Stimulated activated CD8-positive, alpha-beta memory T cell treated with anti-CD3 and anti-CD28 coated beads, Interleukin-15, amount 100 ng/mL, for 48 hours (primary cell): ENCODE measurements at places on chromosomes 3 and 15.

DNA sequence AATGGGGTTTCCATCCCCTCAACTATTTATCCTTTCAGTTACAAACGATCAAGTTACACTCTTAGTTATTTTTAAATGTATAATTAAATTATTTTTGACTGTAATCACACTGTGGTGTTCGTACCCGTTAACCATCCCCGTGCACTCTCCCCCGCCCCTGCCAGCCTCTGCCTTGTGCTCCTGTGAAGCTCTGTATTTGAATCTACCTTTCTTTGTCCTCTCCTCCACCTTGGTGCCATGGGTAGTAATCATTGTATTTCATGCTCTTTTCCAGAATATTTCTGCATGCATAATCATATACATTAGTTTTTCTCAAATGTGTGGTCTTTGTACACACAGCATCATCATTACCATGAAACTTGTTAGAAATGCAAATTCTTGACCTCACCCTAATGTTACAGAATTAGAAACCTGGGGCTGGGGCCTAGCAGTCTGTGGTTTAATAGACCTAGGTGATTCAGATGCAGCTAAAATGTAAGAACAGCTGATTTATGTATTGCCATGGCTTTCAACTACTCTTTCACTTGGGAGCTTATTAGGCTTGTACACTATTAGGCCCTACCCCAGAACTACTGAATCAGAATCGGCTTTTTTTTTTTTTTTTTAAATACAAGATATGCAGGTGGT, 91.5 kb downstream of the STT3B start:
- no peak for DNase-seq

- no peak for DNase-seq
Measured at GRCh38 chr3:42747581-42747980, 25.5 kb downstream of the CCDC13 start.

- DNase-seq: no peak
Measured at GRCh38 chr3:57164217-57164656, 916 bp downstream of the IL17RD start.

- DNase-seq: no peak
Measured at GRCh38 chr15:37359101-37359892, 258.9 kb upstream of the MEIS2 start.

GRCh38 chr3:88626456-88627120, 476.8 kb downstream of the C3orf38 start:
- DNase-seq: no peak

GRCh38 chr15:25665913-25666312, 197.2 kb downstream of the ATP10A start:
- DNase-seq: no peak

DNA sequence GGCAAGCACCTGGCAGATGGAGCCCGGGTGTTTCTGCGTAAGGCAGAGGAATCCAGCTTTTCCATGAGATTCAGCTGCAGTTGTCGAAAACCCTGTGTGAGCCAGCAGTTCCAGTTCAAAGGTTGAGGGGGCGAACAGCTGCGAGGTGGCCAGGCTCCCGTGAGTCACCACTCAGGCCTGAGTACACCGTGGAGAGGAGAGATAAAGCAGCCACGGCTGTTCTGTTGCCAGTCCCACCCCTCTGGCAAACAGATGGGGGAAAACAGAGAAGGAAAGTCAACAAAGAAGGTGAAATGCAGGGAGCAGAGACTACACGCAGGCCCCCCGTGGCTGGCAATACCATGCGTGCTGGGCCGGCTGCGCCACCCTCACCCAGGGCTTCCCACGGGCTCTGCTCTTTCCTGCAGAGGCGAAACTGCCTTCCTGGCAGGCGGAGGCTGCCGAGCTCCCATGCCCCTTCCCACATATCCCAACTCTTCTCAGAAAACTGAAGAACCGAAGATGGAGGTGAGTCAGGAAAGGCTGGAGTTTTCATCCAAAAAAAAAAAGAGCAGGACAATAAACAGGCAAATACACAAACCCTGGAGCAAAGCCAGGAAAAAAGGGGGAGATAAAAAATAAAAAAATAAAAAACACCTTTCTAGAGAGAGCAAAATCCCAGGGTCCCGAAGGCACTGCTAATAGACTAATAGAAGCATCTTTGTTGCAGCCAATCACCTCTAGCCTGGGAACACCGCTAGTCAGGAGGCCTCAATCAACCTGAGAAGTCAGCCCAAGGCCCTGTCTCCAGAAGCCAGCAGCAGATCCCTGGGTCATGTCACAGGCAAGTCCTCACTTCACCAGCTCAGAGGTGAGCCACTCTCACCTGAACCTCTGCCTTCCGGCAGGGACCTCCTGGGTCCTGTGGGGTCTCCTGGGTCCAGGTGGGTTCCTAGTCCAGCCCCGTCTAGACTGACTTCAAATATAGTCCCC, 37.7 kb downstream of the FAM174B start:
- no peak for DNase-seq

GRCh38 chr15:100553468-100553867, 24.7 kb upstream of the CERS3 start:
- no peak for DNase-seq

- no peak for DNase-seq
Measured at GRCh38 chr3:20074226-20075063, 34.2 kb downstream of the KAT2B start.

GRCh38 chr15:51617886-51618285, 4.7 kb downstream of the DMXL2 start:
- no peak for DNase-seq

DNA sequence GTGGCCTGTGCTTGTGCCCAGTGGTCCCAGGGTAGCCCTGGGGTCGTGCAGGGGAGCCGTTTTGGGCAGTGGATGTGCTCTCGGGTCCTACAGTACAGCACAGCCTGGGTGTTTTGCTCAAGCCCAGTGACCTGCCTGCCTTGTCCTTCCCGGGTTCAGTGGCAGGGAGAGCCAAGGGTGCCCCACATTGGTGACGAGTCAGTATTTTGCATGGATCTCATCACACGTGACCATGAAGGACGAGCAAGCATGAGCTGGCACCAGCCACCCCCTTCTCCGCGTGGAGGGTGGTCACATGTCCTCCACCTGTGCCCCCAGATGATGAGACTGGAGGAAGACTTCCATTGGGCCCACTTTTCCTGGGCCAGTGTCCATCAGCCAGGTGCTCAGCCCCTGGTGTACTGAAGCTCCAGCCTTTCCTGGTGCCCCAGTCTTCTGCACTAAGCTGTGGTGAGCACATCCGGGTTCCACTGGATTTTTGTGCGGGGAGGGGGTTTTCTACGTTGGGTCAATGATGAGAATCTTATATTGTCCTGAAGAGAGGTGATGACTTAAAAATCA, 197.5 kb downstream of the UBE3A start:
- DNase-seq: no peak

DNA sequence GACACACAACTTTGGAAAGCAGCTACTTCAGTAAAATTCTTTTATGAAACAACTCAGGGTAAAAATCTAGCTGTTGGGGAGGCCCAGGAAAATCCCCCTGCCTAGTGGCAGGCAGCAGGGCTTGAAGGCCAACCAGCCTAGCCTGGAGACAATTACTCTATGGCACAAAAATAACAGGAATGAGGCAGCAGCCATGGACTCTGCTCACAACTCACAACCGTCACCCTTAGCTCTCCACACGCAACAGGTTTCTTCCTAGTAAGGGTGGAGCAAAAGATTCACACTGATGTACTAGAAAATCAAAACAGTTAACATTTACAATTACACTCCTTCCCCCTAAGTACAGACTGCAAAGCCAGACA, 530 bp upstream of the FBXL22 start:
- DNase-seq: no peak

- no peak for DNase-seq
Measured at GRCh38 chr3:130687327-130687726, 59.3 kb downstream of the PIK3R4 start.

GRCh38 chr3:66267031-66267430, 46.2 kb downstream of the SLC25A26 start:
- no peak for DNase-seq
